ENCODE measurements at places on chromosomes 11 and 22.
A peak's percentile ranks its signal among the peaks of the same experiment; 100 is the strongest.

DNA sequence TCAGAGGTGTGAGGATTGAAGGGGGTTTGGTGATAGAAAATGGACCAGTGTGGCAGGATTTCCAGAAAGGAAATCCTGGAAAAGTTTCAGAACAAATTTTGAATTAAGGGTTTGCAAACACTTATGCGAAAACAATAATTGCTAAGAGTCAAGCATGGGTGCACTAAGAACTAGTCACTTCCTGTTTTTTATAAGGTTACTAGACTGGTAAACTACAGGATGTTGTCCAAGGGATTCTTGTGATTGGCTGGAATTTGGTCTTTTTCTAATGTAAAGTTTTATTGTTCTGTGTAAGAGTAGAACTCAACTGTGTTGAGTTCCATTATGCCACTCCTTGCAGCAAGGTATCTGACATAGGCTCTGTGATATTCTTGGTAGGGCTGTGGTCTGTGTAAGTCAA lies 54.1 kb downstream of the LIF start:
- DNase-seq, result no peak

DNA sequence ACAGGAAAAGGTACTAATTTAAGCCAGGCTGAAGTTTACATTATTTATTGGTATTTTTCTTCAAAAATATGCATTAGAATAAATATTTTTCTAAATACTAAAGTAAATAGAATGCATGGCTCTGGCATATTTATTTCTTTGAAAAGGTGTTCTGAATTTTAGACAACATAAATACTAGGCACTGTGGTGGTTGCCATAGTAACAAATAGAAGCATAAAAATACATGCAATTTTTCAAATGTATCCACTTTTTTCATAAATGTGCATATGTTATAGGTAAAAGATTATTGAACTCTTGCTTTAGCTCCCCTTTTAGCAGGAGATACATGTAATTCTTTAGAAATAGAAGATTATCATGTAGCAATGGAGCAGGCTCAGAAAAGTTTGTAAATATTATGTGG lies 18.4 kb downstream of the DCDC1 start:
- no peak for DNase-seq

GRCh38 chr11:33965032-33965431 lies 73.2 kb upstream of the LMO2 start:
- no peak for DNase-seq

GRCh38 chr22:22342697-22343580 lies 98.4 kb downstream of the VPREB1 start:
- DNase-seq, result no peak

- DNase-seq, result no peak
Measured at GRCh38 chr11:119087123-119087522, 2.4 kb downstream of the HMBS start.

- peak; percentile 9 for DNase-seq
Measured at GRCh38 chr11:19428206-19429002, 187.7 kb upstream of the E2F8 start.

DNA sequence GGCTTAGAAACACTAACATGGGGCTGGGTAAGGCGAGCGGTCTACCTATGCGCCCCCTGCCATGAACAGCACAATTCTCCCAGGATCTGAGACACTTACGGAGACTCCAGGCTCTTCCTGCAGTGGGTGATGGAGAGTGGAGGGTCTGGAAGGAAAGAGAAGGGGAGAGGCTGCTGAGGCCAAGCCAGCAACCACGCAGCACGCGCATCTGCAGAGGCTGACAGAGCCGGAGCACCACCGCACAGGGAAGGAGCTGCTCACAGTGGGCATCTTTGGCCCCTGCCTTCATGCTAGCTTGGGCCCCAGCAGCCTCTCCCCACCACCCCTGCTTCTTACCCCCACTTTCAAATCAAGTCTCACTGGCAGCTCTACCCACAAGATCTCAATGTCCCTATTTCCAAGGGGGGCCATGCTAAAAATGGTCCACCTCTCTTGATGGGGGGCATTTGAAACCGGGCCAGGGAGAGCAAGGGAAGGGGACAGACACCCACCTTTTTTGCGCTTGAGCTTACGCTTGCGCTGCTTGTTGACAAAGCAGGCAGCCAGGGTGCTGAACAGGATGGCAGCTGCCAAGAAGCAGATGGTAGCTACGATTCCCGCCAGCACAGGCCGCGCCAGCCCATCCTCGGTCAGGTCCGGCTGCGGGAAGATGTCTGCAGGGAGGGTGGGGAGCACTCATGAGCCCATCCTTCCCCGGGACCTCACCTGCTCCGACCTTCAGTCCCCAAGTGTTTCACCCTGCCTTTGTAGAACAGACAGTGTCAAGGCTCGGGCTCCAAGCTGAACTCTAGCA lies 34.5 kb downstream of the IGSF9B start:
- no peak for DNase-seq

GRCh38 chr22:49849161-49850020 lies 4.3 kb upstream of the ZBED4 start:
- DNase-seq, result no peak

DNA sequence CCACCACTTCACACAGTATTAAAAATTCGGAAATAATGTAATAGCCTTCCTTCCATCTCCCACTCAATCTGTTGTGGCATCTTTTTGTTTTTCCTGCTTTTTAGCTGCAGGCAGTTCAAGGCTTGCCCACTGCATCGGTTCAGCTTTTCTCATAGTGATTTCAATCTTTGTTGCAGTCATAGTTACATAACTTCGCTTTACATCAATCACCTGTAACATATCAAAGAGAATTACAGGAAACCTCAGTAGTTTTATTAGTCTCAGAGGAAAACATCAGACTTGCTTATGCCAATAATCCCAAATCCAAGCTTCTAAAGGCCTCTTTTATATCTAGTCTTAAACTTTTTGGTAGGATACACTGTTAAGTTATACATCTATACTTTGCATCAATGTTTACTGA lies 20.5 kb downstream of the CHORDC1 start:
- DNase-seq, result no peak

- no peak for DNase-seq
Measured at GRCh38 chr11:69170704-69171103, 15.0 kb downstream of the SMIM38 start.

DNA sequence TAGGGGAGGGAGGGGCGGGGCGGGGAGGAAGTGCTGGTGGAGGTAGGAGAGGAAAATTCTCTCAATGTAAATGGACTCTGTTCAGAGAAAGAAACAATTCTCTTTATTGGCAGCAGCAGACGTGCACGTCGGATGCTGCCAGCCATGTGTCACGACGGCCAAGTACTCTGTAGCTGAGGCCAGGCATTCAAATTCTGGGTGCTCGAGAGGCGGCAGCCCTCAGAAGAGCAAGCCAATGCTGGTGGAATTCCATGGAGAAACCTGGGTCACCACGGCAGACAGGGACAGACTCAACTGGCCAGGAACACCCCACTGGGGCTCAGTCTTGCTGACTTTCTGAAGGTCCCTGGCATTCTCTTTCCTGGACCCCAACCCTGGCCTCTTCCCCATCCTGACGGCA lies 90.8 kb downstream of the ABTB2 start:
- DNase-seq, result no peak

GRCh38 chr11:132718711-132719671 lies 813.3 kb downstream of the OPCML start:
- no peak for DNase-seq

GRCh38 chr11:78536933-78537332 lies 37.7 kb downstream of the NARS2 start:
- no peak for DNase-seq

- DNase-seq, result no peak
Measured at GRCh38 chr11:131186629-131187101, 183.8 kb upstream of the NTM start.

- no peak for DNase-seq
Measured at GRCh38 chr22:39935612-39936011, 24.6 kb upstream of the TMA7B start.

DNA sequence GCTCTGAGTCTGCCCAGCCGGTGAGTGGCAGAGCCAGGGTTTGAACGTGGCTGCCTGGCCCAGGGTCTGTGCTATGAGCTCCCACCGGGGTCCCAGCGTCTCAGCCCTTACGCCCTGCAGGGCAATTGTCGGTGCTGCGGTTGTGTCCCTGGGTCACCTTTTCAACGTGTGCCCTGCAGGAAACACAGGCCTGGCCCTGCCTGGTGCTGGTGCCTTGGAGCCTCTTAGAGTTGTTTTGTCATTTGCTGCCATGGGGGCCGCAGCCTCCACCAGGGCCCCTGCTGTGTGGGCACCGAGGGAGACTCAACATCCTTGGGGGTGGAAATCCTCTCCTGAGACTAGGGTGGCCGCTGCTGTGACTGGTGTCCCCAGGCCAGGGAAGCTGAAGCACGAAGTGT lies 50.6 kb upstream of the SLC22A12 start:
- DNase-seq, result no peak
